Stimulated activated CD8-positive, alpha-beta memory T cell treated with anti-CD3 and anti-CD28 coated beads, Interleukin-15, amount 100 ng/mL, for 1 hour (primary cell): ENCODE measurements at places on chromosomes 16 and 17.

GRCh38 chr16:17129971-17130370 is 340.8 kb downstream of the XYLT1 start:
- no peak for DNase-seq

- DNase-seq, result no peak
Observed at GRCh38 chr16:26665166-26665939, 401.4 kb upstream of the C16orf82 start.

DNA sequence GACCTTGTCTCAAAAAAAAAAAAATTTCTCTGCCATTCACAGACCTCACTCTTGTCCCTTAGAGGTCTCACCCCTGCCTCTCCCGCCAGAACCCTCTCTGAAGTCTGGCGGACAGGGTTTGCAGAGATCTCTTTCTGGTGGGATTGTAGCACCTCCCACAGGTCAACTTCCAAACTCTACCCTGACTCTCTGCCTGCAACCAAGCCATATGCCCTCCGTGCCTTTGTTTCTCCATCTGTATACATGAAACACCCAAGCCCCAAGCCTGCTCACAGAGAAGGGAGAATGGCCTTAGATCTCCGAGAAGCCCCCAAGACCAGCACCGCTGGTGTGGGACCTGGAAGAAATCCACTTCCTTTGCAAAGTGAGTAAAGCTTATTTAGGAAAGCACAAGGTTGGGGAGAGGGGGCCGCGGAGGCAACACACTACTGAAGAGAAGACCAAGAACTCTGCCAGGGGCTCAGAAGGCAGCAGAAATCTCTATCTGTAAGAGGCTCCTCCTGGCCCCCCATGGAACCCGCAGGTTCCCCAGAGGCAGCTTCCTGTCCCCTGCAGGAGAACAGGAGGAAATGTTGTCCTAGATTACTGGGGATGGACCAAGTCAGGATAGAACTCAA is 219.9 kb downstream of the C16orf78 start:
- no peak for DNase-seq

- no peak for DNase-seq
Observed at GRCh38 chr16:49498666-49499413, 125.2 kb downstream of the C16orf78 start.

DNA sequence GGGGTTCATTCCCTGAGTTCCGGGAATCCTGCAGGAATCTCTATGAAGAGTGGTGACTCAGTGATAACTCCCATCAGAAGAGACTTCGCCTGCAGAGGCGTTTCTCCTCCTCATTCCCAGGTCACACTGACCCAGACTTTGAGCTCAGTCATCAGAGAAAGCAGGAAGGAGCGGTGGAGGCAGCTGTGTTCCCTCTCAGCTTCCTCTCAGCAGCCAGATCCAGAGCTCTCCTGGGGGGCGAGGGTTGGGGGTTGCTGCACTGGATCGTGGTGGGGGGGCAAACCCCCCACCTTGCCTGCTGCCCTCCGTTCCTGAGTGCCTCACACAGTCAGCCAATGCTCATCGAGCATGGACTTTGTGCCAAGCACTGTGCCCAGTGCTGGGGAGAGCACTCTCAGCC is 271.2 kb downstream of the CBLN1 start:
- DNase-seq, result no peak

DNA sequence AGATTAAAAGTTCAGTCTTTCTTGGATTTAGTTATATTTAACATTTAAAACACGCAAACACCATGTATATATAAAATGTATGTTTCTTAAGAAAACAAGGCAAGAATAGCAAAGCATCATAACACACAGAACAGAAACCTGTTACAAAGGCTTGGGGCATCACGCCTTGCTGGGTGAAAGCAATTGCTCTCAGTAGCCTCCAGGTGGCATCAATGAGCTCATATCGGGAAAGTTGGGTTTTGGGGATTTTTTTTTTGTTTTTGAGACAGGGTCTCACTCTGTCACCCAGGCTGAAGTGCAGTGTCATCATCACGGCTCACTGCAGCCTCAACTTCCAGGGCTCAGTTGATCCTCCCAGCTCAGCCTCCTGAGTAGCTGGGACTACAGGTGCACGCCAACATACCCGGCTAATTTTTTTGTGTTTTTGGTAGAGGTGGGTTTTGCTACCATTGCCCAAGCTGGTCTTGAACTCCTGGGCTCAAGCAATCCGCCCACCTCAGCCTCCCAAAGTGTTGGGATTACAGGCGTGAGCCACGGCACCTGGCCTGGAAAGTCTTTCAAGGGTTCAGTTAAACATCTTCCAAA is 56.9 kb downstream of the CYB5D2 start:
- no peak for DNase-seq

- DNase-seq, result no peak
Observed at GRCh38 chr16:12245088-12245920, 268.8 kb downstream of the SNX29 start.

DNA sequence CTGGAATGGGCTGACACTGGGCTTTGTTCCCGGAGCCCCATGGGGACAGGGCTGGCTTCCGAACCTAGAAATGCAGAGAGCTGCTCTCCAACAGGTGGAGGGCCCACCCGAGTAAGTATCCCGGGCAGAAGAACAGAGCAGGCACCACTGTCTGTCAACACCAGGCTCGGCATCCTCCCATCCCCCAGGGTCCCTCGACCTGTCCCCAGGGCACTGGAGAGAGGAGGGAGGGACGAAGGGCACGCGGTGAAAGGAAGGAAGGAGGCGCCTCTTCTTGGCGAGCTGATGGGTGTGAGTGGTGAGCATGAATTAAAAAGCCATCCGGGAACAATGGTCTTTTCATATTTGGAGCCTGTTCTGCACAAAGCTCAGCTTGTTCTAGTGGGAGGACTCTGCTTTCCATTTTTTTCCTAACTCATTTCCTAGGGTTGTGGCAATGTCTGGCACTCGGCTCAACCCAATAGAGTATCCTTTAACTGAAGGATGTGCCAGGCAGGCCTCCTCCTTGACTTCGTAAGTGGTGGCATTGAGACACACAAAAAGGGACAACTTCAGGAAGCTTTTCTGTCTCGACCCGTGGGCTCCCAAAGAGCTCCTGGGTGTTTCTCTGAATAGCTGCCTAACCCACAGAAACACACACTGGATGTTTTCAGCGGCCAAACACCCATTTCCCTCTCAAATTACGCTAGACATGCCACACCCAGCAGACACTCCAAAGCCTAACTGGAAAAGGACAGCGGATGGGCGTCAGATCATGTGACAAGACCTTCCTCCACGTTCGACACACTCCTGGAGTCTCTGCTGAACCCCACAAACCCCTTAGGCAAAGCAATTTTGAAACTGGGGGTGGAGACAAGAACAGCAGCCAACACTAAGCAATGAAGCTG is 47.7 kb downstream of the ZFHX3 start:
- no peak for DNase-seq

DNA sequence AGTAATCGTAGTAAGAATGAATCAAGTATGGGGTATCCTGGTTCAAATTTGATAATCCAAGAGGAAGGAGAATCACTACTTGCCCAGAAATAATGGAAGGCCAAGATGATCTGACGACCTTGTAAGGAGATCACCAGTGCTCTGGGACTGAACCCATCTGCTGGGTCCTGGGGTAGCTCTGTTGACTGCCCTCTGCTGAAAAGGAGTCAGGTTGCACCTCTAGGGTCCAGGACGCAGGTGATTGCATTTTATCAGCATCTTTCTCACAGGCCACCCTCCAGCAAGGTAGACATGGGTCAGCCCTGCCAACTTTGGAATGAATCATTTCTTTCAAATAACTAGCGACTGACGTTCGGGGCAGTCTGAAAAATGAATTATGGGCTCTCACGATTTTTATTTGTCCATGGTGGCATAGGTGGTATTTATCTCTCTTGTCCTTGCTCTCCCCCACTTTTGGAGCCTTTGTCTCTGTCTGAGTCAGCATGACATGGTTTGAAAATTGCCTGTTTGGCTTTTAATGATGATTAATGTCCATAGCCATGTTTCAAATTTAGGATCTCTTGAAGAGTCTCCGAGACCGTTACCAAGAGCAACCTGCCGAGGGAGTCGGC is 163.7 kb downstream of the MSI2 start:
- no peak for DNase-seq

DNA sequence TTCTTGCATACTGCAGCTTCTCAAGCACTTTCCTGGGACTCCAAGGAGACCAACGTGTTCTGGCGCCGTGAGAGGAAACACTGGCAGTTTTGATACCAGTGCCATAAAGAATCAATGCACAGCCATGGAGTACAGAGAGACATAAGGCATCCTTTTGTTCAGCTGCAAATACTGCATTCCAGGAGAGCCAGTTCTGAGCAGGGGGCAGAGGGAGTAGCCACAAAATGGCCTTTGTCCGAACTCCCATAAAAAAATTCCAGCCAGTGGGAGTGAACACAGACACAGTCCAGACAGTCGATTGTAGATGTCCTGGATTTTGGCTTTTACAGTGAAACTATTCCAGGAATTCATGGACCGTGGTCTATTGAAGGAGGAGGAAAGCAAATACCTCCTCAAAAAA is 36.2 kb upstream of the TEKT3 start:
- no peak for DNase-seq

DNA sequence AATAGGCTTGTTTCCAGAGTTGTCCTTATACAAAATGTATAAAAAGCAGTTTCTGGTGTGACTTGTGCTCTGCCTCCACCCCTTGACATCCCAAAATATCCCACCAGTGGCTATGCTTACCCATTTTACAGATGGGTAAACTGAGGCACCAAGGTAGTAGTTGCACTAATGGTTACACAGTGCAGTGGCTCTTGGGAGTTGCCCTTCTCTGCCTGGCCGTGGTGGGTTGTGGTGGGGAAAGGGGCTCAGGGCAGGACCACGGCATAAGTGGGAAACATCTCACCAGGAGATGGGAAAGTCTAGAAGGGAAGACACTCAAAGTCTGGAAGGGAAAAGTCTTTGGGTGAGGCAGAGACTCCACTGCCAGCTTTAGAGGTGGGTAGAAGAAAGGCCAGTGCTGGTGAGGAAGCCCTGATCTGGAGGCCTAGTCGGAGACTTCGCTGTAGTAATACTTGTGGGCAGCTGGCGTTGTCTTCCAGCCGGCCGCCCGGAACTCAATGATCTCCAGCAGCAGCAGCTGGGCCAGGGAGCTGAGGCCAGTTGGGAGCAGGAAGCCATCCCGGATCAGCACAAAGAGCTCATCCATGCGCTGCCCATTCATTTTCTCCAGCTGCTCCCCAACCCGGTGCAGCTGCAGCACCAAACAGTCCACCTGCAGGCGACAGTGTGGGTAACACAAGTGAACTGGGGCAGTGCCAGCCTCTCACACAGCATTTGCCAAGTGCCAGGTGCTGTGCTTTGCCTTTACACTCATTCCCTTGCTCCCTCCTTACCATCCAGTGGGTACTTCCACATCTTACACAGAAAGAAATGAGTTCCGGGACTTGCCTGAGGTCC is 4.5 kb downstream of the MIF4GD start:
- DNase-seq, result no peak

GRCh38 chr16:69145658-69146057 is 13.2 kb downstream of the UTP4 start:
- no peak for DNase-seq

DNA sequence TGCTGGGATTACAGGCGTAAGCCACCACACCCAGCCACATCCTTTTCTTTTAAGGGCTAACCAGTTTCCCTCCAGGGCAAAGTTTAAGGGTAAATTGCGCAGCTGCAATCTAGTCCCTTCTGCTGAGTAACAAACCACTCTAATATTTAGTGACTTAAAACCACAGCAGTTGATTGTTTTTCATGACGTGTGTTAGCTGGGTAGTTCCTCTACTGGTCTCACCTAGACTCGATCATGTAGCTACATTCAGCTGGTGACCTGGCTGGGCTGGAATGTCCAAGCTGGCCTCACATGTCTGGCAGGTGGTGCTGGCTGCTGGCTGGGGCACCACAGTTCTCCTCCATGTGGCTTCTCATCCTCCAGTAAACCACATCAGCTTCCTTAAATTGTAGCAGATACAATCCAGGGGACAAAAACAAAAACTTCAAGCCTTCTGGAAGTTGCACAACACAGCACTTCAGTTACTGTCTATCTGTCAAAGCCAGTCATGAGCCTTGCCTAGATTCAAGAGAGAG is 75.5 kb downstream of the GPRC5B start:
- no peak for DNase-seq

GRCh38 chr17:38328620-38329019 is 15.1 kb downstream of the GPR179 start:
- no peak for DNase-seq

DNA sequence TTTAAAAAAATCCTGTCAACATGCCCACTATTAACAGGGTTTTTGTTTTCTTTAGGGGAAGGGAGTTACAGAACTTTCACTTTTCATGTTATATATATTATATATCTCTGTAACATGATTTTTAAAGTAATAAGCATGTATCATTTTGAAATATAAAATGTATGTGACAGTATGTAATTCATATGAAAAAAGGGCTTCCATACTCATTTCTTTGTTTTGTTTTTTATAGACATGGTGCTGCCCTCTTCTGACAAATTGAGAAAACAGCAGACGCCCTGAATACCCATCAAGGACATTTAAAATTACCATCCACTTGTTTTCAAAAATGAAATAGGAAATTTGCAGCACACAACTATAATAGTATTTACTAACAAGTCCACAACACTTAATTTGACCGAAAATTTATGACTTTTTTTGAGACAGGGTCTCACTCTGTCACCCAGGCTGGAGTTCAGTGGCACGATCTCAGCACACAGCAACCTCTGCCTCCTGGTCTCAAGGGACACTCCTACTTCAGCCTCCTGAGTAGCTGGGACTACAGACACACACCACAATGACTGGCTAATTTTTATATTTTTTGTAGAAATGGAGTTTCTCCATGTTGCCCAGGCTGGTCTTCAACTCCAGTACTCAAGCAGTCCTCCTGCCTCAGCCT is 30.4 kb downstream of the CFDP1 start:
- no peak for DNase-seq

DNA sequence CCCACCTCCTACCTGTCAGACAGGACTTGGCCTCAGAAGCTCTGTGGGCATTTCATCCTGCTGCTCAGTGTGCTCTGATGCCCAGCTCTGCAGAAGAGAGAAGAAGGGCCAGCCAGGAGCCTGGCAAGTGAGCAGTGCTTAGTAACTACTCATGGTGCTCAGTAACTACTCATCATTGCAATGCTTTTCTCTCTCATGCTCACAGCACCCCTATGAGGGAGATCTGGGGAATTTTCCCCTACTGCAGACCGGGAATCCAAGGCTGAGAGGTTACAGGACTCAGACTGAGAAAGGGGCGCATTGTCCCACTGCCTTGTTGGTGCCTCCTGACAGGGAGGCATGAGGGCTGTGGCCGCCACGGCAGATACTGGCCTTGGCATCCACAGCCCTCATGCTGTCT is 261.1 kb downstream of the C16orf95 start:
- no peak for DNase-seq

GRCh38 chr16:54140057-54140787 is 146.4 kb downstream of the IRX3 start:
- DNase-seq, result no peak
